A172 (cell line): ENCODE measurements at places on chromosomes 2 and 18. TPM values are rescaled to one million over a fixed set of nuclear protein-coding genes. Genes with fewer than 3 reads are reported as not detected.
A peak's percentile ranks its signal among the peaks of the same experiment; 100 is the strongest.

- DNase-seq = no peak
Measured at GRCh38 chr2:23859983-23860382, 66.9 kb downstream of the ATAD2B start.

MGAT4A gene
- 8.0 and 15.5 TPM in 2 replicates for total RNA-seq

SEPTIN10 gene
- total RNA-seq = 102 and 149 TPM in 2 replicates

REG1B gene
- not detected in 2 replicates for total RNA-seq

GRCh38 chr2:239952665-239953417 is 72.3 kb downstream of the NDUFA10 start:
- no peak for DNase-seq

DNA sequence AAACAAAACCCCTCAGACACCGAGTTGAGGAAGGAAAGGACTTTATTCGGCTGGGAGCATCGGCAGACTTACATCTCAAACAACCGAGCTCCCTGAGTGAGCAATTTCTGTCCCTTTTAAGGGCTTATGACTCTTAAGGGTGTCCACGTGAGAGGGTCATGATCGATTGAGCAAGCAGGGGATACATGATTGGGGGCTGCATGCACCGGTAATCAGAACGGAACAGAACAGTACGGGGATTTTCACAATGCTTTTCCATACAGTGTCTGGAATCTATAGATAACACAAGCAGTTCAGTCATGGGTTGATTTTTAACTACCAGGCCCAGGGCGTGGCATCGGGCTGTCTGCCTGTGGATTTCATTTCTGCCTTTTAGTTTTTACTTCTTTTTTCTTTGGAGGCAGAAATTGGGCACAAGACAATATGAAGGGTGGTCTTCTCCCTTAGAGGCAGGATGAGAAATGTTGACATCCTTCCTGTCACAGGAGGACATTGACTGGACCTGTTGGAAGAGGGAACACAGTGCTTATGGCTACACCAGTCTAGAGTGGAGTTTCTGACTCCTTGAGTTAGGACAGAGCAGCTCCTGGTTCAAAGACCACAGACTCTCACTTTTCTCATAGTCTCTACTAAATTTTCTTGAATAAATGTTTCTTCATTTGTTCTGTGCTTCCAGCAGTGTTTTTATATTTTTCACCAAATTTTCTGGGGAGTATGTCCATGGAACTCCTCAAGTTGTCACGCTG is 35.8 kb downstream of the SPOPL start:
- no peak for DNase-seq

DNA sequence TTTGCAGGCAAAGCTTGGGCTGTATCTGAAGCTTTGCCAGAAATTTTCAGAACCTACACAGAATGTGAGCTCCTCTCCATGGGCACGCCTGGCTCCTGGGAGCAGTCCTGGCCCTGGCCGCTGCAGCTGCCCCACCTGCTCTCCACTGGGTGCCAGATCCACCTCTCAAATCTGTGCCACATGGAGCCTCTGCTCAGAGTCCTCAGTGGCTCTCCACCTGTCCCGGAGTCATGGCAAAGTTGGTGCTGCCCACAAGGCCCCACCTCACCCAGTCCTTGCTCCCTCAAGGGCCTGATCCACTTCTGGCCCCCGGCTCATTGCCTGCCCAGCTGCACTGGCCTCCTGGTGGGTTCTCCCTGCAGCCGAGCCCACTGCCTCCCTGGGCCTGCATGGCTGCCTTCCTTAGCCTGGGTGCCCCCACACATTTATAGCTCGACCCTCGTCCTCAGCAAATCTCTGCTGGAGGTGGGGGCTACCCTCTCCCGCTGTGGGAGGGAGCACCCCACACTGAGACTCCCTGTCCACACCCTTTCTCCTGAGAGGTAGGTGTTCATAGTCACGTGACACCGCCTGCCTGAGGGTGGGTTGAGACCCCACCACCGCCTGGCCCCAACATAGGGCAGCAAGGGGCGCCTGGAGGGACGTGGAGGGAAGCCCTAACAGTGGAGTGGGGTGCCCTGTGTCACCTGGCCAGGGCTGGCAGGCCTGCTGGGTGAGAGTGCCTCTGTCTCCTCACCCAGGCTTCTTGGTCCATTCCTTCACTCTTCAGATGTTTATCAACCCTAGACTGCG is 224.1 kb downstream of the SH3RF3 start:
- no peak for DNase-seq

DNA sequence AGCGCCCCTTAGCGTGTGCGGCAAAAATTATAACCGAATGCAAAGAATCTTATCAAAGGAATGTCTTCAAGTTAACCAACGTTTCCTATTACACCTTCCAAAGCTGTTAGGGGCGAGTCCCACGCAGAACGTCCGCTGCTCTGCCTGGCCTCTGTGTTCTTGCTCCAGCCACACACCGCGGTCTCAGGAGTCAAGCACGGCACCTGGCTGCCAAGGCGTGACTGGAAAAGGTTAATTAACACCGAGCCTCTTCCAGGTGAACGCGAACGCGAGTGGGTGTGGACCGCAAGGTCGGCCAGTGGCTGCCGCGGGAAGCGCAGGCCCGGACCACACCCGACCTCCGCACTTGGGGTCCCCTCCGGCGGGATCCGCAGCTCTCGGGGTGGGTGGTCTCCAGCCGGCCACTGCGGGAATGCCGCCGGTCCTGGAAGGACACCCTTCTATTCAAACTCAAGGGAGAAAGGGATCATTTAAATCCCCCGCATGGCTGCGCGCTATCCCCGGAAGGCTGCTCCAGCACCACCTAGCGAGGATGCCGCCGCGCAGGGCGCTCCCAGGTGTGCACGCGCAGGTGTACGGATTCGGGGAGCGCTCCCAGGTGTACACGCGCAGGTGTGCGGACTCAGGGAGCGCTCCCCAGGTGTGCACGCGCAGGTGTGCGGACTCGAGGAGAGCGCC is 830 bp downstream of the CYB5A start:
- no peak for DNase-seq

DNA sequence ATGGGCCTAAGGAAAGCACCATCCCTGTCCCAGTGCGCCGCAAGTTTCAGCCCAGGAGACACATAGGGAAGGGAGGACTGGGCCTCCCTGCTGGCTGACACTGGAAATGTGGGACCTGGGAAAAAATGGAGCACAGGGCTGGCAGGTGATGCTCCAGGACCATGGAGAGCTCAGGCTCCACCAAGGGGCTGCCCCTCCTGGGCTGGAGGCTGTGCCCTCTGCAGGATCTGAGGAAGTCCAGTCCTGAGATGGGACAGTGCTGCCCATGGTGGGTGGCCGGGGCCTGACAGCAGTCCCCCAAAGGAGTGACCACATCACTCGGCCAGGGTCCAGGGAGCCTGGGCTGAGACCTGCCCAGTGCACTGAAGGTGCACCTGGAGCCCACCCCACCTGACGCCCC is 108.6 kb upstream of the TEKT4 start:
- no peak for DNase-seq

GRCh38 chr2:33583194-33583938 is 15.7 kb downstream of the FAM98A start:
- peak; percentile 17 for DNase-seq

- no peak for DNase-seq
Measured at GRCh38 chr2:191622374-191623320, 55.3 kb upstream of the NABP1 start.

DNA sequence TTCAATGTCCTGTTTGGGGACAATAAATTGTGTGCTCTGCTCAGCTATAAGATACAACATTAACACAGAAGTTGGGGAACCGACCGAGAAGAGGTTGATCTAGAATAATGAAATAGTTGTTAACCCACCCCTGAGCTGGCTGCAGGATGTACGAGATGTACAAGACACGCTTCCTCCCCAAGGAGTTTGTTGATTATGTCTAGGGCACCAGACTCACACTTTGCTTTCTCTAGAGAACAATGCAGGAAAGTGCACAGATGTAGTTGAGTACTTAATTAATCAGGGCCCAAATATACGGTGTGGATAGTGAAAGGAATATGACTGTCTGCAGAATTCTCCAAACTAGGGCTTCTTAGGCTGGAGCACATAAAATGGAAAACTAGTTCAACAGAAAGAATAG is 415.2 kb upstream of the TNP1 start:
- DNase-seq = no peak

- DNase-seq = no peak
Measured at GRCh38 chr2:80348953-80349352, 44.4 kb upstream of the LRRTM1 start.

GRCh38 chr2:70535573-70535972 is 18.1 kb downstream of the TGFA start:
- no peak for DNase-seq

DNA sequence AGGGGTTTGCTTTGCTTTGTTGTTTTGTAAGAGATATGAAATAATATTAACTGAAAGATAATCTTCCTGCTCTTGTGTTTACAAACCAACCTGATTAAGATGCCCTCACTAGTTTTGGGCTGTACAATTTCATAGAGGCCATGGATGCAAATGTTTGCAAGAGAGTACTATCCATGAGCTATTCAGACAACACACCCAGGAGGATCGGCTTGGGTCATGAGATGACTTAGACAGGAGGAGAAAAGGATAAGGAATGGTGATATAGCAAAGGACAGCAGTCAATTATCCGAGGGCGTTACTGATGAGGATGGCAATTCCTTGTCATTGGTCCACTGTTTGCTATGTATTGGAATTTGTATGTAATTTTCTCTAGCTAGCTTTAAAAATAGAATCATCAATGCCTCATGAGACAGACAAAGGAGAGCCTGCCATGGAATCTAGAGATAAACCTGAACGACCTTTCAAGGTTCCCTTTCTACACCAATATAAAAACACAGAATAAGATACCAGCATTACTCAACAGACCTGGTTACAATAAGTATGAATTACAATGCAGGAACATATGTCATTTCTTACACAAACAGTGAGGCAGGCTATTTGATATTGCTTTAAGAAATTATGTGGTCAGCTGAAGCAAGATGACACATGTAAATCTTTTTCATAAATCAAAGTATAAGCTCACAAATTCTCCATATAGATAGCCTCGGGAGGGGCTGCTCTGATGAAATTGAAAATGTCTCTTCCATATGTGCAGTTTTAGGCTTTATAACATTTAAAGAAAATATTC is 54.4 kb upstream of the SOS1 start:
- DNase-seq = no peak

UGT1A10 gene
- not detected in 2 replicates for total RNA-seq

DNA sequence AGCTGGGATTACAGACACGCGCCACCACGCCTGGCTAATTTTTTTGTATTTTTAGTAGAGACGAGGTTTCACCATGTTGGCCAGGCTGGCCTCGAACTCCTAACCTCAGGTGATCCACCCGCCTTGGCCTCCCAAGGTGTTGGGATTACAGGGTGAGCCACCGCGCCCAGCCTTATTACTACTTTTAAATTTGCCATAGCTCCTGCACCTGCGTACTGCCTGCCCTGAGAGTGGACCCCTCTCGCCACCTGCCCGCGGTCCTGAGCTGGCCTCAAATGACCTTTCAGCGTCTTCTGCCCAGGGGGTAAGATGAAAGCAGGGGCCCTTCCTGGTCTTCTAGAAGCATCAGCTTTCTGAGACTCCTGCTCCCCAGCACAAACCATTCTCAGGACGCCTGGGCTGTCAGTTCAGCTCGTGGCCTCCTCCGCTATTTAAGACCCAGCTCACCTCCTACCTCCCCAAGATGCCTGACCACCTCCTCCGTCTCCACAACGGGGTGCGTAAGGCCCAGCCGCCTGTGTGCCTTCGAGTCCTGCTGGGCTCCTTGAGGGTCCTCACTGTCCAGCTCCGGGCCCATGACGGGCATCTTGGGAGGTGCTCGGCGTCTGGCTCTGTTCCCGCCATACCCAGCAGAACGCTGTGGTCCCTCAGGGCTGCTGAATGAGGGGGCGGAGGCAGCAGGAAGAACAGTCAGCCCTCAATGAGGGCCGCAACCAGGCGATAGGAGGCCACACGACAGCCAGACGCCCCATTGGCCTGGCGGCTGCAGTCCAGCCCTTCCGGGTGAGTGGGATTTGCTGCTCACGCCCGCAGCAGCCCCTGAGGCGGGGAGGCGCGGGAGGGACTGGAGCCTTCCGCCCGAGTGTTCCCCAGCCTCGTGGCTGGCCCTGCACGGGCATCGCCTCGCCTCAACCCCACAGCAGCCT is 266.6 kb downstream of the TFCP2L1 start:
- DNase-seq = no peak

- DNase-seq = no peak
Measured at GRCh38 chr18:32772581-32773381, at the start of gene KLHL14. TSS of gene KLHL14 (minus strand) at chr18:32773023. CDS start at chr18:32770591, 2,432 bp downstream.

GRCh38 chr2:55296393-55296792 is 27.4 kb upstream of the MTIF2 start:
- DNase-seq = no peak

- no peak for DNase-seq
Measured at GRCh38 chr2:98484652-98485452, 40.2 kb downstream of the INPP4A start.

GRCh38 chr18:5646739-5647138 is 102.9 kb upstream of the EPB41L3 start:
- no peak for DNase-seq

GRCh38 chr18:49865401-49865800 is 52.1 kb upstream of the ACAA2 start:
- no peak for DNase-seq

- DNase-seq = no peak
Measured at GRCh38 chr2:61557381-61557780, 19.2 kb upstream of the XPO1 start.

DNA sequence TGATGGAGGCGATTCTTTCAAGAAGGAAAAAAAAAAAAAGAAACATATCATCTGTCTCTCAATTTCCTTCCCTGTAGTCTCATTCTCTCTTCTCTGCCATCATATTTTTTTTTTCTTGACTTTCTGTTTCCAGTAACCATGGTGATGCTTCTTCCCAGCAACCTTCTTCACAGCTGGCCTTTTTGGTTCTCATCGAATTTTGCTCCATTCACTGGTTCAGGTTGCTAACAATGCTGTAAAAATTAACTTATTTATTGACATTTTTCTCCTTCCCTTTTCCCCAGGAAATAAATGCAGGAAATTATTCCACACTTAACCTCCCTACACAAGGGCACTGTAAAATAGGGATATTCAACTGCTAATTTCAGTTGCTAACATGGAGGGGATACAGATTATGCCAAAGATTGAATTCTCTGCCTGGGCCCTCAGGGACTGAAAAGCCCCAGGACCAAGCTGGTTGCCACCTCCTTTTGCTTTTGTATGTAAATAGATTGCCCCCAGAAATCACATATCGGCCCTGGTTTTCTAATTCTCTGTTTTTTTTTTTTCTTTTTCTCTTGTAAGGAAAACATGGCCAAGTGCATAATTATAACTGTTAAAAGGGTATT is 154.7 kb downstream of the MAP2 start:
- no peak for DNase-seq
